ENCODE measurements at places on chromosomes 3 and 15.

DNA sequence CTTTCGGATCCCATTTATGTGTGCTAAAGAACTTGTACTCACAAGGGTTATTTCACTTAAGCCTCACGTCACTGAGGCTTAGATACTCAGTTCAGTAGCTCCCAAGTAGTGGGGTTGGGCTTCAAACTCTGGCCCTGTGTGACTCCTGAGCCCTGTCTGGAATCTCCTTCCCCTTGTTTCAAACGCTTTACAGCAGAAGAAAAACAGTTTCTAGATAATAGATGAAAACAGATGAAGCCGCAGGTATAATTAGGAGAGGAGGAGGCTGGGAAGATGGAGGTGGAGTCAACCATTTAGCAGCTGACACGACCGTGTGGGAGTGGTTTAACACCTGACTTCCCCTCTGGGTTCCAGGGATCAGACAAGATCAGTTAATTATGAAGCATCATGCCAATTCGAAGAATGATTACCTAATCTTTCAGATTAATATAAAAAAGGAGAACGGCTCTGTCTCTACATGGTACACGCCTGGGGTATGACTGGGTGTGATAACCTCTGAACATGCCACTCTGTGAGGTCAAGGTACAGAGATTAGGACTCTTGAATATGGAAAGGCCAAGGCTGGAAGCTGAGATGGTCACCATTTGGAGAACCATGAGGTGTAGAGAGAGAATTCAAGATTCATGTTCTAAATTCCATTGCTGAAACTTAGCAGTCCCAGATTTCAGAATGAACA, 31.1 kb downstream of the TPM1 start:
- no peak for DNase-seq

DNA sequence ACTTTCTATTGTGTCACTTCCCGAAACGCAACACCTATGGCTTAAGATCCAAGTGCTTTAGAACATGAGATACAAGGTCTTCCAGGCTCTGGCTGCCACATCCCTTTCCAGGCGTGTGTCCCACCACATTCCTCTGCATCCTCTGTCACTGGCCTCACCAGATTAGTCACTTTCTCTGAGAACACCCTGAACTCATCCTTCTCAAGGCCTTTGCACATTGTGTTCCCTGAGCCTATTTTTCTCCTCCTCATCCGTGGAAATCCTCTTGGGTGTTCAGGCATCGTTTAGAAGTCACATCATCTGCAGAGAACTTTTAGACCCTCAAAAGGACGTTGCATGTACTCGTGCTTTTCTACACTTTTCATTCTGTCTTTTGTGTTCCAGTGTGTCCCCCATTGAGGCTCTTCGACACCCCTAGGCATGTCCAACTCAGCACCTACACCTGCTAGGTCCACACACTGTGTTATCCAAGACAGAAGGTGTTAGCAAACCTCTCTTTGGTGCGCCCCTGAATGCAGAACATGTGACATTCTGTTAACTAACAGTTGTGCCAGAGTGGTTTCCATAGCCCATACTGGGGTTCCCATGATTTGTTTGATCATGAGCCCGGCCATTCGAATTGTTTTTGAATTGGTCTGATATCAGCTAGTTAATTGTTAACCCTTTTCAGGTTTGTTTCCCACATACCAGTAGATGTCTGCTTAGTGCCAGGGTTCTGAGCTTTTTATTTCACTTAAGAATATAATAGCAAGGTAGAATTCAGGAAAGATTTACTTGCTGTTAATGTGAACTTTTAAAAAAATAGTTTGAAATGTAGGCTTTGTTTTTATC, 67.2 kb downstream of the LPP start:
- DNase-seq: no peak

GRCh38 chr3:130773366-130773765, 26.7 kb upstream of the PIK3R4 start:
- no peak for DNase-seq

GRCh38 chr3:181637056-181637455, 74.7 kb upstream of the SOX2 start:
- no peak for DNase-seq

DNA sequence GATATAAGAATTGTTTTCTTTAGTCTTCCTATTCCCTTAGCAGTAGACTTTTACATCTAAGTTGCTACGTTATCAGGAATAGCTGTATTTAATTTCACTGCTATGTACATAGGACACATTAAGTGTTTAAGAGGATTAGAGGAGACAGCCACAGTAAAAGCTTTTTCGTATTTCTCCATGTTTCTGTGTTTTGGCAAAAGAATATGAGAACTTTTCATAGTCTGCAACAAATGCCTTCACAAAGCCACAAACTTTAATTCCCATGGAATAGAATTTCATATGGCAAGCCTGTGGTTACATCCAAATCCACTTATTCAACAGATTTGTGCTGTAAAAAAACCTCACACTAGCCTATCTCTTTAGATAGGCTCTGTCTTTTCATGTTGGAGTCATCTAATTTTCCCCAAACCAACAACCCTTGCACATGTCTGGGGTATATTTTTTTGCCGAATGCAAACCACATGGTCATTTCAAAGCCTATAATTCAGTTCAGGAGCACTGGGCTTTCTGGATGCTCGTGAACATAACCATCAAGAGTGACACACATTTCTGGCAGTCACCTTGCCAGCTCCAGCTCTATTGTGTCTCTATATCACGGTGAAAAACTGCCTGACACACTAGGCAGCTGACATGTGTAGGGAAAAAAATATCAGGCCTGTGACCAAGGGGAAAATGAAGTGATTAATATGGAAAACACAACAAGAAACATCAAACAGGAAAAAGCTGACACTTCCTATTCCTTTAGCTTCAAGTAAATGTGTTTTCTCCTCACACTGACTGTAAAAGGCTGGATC, 19.2 kb downstream of the PLD1 start:
- DNase-seq: no peak

GRCh38 chr3:152626226-152626625, 208.7 kb upstream of the P2RY1 start:
- no peak for DNase-seq

GRCh38 chr3:96844204-96844514, 29.8 kb downstream of the EPHA6 start:
- DNase-seq: no peak

GRCh38 chr3:40913192-40913591, 286.1 kb upstream of the CTNNB1 start:
- DNase-seq: no peak

DNA sequence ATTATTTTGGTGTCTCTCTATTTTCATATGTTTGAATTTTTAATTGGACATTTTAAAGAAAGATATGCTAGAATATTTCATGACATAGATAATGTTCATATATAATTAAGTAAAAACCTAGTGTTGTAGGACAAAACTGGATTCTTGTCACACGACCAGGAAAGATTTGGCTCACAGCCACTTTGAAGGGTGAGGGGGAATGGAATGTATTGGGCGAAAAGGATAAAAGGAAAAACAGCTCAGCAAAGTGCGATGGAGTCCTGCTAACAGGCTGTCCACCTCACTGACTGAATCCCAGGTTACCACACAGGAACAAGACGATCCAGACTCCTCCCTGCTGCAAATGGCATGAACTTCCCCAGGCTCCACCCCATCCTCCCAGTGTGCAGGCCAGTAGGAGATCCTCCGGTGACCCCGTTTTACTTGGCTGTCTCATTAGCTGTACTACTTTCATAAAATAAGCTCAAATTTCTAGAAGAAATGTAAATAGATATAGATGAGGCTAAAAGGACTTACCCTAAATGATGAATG, 186.2 kb downstream of the CD47 start:
- DNase-seq: no peak

GRCh38 chr3:78977073-78977472, 790.7 kb downstream of the ROBO1 start:
- no peak for DNase-seq

DNA sequence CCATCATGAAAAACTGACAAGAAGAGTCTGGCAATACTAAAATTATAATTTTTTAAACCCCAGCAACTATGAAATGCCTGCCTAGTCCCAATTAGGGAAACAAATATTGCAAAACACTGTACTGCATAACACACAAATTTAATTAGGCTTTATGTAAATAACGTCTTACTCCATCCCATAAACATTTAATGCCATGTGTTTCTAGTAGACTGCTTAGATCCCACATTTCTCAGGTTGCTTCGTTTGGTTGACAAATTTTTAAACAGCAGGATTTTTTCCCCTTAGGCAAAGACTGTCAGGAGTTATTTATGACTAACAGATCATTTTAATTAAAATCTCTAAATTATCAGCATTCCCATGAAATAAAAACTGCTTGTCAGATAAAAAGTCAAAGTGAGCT, 29.9 kb downstream of the EIF2AK4 start:
- no peak for DNase-seq

DNA sequence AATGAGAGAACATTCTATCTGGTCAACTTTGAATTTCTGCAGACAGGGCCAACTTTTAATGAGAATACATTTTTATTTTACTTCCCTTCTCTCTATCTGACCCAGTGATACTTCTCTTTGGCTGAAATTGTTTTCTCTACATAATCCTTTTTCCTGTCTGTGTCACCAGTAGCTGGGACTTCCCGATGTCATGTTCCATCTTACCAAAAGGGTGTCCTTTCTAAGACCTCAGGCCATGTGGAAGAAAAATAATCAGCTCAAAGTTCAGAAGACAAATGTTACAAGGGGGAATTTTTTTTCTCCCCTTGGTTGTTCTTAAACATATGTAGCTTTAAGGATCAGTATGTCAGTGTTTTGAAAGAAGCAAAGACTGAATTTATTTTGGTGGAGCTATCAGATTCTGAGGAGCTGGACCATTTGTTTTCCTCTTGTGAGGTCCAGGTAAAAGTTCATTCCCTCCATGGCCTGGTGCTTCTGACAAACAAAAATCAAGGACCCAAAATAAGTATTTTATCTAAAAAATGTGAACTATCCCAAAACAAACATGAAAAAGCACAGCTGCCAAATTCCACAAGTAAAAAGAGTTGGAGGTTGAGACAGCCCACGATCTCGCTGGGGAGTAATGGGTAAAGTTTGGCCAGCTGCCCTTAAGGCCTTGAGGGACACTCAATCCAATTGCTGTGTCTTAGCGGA, 859.4 kb upstream of the NR2F2 start:
- DNase-seq: no peak

DNA sequence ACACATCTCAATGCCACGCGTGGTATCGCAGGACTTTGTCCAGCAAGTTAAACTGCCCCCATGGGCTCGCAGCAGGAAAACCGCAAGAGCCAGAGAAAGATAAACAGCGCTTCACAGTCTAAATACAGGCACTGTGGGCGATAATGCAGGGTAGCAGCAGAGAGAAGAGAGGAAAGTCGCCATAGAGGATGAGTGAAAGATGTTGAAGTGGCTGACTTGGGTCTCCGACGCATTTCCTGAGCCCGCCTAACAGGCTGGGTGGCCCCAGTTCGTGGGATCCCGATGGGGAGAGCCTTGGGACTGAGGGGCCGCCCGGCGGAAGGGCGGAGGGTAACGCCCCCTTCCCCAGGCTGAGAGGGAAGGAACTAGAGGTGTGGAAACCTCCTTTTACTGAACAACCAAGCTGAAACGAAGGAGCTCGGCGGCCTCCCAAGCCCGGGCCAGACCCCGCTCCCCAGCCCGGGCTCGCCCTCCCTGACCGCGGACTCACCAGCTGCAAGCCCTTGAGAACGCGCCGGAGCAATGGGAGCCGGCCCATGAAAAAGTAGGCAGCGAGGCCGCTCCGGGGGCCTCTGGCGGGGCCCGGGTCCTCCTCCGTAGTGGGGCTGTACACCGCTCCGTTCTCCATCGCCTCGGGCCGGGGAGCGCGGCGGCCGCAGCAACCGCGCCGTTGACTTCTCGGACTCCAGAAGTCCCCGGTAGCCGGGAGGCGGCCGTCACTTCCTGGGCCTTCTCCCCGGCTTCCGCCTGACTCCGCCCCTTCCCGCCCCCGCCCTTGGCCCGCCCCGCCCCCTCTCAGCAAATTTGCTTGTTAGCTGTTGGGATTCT, at the start of gene CMTM6:
Gene CMTM6, minus strand, starts transcription at position 735 of the 828 bp plus-strand sequence. Its CDS starts 107 bp downstream, at position 628.
- DNase-seq: peak; percentile 82

DNA sequence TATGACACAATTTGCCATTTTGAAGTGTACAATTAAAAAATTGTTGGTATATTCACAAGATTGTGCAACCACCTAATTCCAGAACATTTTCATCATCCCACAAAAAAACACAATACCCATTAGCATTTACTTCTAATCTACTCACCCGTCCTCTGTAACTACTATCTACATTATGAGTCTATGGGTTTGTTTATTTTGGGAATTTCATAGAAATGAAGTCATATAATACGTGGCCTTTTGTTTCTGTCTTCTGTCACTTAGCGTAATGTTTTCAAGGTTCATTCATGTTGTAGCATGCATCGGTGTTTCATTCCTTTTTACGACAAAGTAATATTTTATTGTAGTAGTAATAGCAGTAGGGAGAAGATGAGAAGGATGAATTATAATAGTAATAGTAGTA, 55.2 kb upstream of the CNTN6 start:
- no peak for DNase-seq
